ENCODE measurements at places on chromosomes 12 and 14. TPM values are rescaled to one million over a fixed set of nuclear protein-coding genes. Genes with fewer than 3 reads are reported as not detected.

The PTGDR gene
- total RNA-seq = 0.88 TPM

The LHX5 gene
- not detected for total RNA-seq

- DNase-seq = no peak
Measured at GRCh38 chr14:95137164-95137803, 20.0 kb downstream of the DICER1 start.

GRCh38 chr14:82342596-82342995, 808.9 kb upstream of the SEL1L start:
- DNase-seq = no peak

GRCh38 chr12:125389061-125389697, 323.9 kb downstream of the AACS start:
- DNase-seq = no peak

DNA sequence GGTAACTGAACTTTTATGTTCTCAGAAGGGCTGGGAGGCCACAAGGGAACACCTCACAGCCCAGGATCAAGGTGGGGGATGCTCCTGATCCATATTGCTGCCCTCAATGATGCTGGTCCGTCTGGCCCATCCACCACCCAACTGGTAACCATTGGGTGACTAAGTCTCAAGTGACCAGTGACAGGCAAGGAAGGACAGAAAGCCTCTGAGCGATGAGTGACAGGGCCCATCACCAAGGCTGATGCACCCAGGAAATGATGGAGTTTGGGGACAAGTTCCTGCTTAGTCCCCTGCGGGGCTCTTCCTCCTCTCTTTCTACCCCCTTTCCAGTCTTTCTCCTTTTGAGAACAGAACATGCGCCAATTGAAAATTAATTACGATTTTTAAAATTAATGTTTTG, 2.6 kb upstream of the MMP19 start:
- no peak for DNase-seq

- no peak for DNase-seq
Measured at GRCh38 chr12:87020071-87020470, 763.9 kb upstream of the MGAT4C start.

- no peak for DNase-seq
Measured at GRCh38 chr12:93886533-93887511, 209.6 kb downstream of the CRADD start.

- DNase-seq = no peak
Measured at GRCh38 chr12:101612160-101612916, 17.6 kb downstream of the MYBPC1 start.

- DNase-seq = no peak
Measured at GRCh38 chr12:49928471-49928870, 22.1 kb upstream of the AQP2 start.

DNA sequence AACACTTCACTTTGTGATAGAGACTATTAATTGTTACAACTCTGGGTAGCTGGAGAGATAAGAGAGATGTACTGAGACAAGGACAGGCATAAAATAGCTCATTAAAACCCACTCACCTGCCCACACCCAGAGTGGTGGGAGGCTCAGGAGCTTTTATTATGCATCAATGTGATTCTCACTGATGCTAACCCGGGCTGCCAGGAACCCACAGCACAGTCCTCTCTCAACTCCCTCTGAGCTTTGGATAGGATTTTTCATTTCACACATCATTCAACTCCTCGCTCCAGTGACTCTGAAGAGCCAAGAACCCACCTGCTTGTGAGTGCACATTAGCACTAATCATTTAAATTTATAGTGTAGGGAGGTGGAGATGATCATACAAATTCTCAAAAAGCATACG, 827.9 kb downstream of the FLRT2 start:
- DNase-seq = no peak

Measured in lower leg skin (tissue), 4 donors.